ENCODE measurements at places on chromosomes 4 and X. TPM values are rescaled to one million over a fixed set of nuclear protein-coding genes. Genes with fewer than 3 reads are reported as not detected.

HSD17B13 gene
- total RNA-seq: not detected

PDGFRA gene
- 254 TPM for total RNA-seq

ELF4 gene
- total RNA-seq: 9.2 TPM

RGN gene
- total RNA-seq: 0.98 TPM

TIGD2 gene
- 5.5 TPM for total RNA-seq
